ENCODE measurements at places on chromosomes 5 and 9.

DNA sequence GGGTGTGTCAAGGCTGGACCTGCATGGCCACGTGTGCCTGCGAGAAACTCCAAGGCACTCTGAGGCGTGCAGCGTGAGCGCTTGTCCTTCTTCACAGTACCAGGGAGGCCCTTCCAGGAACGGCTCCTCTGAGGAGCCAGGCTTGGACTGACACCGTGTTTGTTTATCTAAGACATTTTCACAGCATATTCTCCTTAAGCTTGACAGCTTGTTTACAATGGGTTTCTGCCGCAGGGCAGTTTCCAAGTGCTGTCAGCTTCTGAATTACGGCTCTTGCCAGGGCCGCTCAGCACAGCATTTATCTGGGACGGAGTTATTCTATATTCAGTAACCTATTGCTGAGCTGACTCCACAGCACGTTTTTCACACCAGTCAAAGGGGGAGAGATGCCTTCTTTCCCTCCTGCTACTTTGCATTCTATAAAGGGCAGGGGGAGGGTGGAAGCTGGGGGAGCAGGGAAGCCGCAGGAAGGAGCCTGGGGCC lies 98.4 kb downstream of the LMNB1 start:
- no peak for DNase-seq

- no peak for DNase-seq
Measured at GRCh38 chr5:66080664-66081063, 63.4 kb upstream of the SREK1 start.

DNA sequence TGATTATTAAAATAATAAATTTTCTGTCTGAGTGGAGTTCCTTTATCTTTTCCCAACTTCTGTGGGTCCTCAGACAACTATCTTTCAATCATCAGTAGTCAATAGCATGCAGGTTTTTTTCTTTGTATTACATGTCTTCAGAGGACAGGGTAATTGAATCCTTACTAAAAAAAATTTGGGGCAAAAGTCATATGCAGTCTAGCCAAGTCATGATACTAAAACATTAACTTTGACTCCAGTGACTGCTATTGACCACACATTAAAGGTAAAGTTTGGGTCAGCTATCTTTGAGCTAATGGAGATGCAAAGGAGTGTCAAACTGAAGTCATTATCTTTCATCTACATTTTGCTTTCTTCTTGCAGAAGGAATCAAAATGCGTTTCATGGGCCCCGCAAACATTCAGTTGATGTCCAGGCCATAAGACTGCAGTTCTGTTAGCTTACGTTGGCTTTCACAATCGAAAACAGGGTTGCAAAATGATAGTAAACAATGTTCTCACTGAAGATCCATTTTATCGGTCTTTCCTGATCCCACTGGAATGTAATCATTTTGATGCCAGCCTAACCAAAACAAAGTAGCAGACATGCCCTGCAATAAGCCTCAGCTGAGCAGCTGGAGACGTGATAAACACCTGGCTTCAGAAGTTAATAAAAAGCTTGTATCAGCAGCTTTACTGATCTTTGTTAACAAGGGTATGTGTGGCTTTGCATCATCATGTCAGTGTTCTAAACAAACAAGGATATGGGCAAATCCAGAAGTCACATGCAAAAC lies 186.1 kb upstream of the PRLR start:
- DNase-seq: no peak

DNA sequence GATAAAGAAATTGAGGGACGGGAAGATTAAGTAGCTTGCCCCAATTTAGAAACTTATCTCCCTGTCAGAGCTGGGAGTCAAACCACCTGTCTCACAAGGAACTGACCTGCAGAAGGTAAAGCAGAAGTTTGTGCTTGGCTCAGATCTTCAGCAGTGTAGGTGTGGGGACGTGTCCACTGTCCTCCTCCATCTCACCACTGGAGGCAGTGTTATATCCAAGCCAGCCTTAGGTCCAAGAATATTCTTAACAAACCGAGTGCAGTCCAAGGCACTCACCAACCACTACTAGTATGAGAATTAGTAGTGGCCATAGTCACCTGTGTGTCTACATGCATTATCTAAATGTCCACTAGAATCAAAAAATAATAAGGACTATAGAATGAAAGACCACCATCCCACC lies 86.3 kb upstream of the IRX1 start:
- no peak for DNase-seq

- DNase-seq: no peak
Measured at GRCh38 chr9:4566806-4567205, 76.5 kb downstream of the SLC1A1 start.

GRCh38 chr9:75454043-75454442 lies 365.7 kb downstream of the OSTF1 start:
- no peak for DNase-seq

DNA sequence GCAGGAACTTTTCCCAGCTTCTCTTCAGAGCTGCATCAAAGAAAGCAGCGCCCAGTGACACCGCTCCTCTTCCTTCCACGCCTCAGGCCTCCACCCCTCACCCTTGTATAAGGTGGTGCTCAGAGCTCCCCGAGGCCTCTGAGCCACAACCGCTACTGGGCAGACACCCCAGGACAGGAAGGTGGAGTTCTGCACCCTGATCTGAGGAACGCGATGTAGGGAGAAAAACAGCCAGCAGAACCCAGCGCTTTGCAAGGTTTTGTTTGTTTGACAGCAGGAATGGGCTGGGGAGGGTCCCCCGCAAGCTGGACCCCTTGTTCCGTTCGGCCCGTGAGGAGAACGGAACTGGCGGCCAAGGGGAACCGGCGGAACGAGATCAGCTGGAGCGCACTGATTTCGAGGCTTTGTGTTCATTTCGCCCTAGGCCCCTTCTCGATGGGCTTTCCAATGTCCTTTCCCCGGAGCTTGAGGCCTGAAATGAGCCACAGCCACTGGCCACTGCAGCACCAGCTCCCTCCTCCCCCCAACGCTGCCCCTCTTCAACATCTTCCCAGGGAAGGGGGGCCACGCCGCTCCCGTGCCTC lies 4.1 kb downstream of the EDF1 start:
- no peak for DNase-seq

DNA sequence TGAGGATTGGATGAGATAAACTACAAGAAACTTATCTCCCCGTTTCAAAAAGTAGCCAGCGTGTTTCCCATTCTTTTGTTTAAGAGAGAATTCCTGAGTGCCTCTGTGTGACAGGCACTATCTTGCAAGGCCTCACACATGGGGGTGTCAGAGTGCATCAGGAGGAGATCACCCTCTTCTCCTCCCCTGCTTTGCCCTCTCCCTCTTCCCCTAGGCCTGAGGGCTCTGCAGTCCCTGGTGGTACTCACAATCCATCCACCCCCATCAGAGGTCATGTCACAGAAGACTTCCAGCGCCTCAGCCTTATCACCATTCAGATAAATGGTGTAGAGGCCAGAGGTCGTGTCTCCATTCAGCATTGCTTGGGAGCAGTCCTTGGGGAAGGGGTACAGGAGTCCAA lies 88.0 kb downstream of the TNC start:
- no peak for DNase-seq

DNA sequence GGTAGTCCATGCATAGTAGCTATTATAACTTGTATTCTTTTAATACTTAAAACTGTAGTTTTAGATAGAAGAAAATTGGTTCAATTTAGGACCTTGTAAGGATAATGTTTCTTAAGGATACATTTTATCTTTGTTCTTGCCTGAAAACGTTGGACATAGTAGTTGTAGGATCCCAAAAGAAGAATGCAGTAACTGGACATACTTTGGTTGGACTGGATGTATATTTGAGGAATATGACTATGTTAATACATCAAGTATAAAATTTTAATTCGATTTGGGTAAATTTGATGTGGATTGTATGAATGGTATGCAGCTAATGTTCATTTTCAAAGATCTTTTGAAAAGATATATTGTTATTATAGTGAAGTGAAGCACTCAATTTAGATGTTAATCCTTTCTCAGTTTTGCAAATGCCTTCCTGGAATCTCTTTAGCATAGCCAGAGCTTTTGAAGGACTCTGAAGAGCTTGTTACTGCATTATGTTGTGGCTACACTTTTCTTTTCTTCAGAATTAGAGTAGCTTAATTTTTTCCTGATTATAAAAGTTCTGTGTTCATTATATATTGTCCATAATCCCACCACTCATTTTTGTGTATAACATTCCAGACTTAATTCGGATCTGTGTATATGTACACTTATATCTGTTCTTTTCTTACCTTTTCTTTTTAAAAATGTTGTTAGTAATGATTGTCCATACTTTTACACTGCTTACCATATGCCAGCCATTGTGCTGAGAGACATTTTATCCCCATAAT lies 41.2 kb downstream of the LRRTM2 start:
- DNase-seq: no peak

DNA sequence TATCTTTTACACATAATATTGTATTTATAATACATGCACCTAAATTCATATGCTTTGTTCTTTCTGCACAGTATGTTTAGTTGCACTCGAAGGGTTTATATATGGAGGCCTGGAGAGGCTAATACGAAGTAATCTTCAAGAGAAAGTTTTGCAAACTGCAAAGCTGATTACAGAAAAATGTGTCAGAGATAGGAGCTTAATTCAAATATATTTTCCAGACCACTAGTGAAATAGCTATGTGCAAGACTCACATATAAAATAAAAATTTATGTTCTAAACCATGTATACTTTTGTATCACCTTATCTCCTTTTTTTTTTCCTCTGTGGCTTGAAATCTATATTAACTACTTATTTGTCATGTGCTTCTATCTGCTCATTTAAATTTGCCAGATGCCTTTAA lies 313.8 kb downstream of the EFNA5 start:
- DNase-seq: no peak

DNA sequence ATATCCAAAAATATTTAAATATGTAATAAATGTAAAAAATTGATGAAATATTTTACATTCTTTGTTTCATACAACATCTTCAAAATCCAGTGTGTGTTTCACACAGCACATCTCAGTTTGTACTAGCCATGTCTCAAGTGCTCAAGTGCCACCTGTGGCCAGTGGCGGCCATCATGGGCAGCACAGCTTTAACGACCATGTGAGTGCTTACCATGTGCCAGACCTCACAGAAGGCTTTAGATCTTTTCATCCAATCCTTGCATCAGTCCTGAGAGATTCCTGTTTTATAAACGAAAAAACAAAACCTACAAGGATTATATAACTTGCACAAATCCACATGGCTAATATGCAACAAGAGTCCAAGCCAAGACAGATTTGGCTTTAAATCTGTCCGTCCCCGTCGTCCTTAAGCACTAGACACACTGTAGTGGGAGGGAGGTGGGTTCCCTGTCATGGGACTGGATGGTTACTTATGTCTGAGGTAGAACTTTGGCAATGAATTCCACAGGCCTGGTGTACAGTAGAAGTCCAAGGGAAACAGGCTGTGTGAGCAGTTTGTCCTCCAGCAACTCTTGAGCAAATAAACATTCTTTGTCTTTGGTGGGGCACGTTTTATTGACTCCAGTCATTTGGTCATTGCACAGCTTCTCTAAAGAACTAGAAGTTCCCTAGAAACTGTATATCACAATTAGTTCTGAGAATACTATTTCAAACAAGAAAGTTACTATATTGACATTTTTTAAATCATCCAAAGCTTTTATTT lies 25.0 kb upstream of the F2R start:
- no peak for DNase-seq

DNA sequence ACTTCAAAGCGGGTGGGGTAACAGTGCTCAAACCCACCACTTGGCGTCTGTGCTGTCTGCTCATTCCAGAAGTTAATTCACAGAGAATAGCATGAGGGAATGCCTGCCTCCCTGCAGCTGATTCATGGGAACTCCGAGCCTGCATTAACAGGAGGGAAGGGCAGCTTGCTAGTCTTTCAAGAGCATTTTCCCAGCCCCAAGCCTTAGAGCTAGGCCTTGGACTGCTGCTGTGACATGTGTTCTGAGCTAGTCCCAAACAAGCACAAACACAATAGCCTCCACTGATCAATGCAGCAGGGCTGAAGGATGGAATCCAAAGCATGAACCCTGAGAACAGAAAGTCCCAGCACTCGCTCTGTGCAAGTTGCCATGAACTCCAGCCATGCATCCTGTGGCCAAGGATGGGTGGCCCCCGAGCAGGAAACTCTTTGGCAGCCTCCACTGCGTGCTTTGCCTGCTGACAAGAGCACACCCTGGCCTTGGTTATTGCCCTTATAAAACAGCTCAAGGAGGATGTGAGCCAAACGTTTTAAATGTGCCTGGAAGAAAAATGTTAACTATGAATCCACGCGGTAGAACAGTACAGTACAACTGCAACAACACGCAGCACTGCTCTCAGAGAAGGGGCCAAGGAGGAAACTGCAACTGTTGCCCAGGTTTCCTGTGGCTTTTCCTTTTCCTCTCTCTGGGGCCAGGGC lies 653.1 kb upstream of the KLF4 start:
- DNase-seq: no peak

- DNase-seq: no peak
Measured at GRCh38 chr5:74031536-74031935, 405.5 kb downstream of the ARHGEF28 start.

DNA sequence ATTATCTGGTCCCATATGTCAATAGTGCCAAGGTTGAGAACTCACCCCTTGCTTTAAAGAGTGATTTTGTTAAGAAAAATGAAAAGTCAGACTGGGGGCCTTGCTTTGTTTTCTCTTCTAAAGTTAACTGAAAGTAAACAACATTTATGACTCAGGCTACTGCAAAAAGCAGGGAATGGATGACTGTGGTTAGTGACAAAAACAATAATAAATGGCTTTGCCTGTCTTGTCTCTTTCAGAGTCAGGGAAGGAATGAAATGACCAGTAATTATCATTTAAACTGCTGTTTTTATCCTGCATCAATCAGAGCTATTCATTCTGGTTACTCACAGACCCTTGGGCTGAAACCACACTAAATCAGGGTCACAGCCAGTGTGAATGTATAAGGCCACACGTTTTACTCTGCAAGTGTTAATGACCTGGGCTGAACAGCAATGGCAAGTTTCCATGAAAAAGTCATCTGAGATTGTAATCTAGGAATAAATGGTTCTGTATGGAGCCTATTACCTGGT lies 112.2 kb downstream of the ZNF608 start:
- DNase-seq: no peak

DNA sequence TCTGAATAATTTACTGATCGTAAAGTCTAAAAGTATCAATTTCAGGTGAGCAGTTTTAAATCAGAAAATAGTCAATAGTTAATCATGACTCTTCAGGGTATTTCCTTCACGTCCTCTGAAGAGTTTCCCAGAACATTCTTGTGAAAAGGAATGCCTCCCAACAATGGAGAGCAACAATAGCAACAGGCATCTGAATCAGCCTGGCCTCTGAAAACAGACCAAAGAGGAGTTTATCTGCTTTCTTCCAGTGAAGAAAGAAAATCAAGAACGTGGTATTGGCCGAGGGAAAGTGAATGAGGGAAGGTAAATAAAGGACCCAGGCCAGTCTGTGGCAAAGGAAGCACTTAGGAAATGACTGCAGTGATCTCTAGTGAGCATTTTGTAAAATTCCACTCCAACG lies 26.1 kb upstream of the RASGEF1C start:
- DNase-seq: no peak

- no peak for DNase-seq
Measured at GRCh38 chr5:139847091-139847490, 51.5 kb downstream of the PSD2 start.

- no peak for DNase-seq
Measured at GRCh38 chr5:170745481-170746071, 37.9 kb upstream of the GABRP start.

GRCh38 chr5:84384604-84385575 lies at the start of gene EDIL3:
EDIL3 (minus strand) TSS chr5:84384880; CDS start chr5:84384374, 506 bp downstream.
- DNase-seq: no peak
